ENCODE measurements at places on chromosomes 5 and 9.

DNA sequence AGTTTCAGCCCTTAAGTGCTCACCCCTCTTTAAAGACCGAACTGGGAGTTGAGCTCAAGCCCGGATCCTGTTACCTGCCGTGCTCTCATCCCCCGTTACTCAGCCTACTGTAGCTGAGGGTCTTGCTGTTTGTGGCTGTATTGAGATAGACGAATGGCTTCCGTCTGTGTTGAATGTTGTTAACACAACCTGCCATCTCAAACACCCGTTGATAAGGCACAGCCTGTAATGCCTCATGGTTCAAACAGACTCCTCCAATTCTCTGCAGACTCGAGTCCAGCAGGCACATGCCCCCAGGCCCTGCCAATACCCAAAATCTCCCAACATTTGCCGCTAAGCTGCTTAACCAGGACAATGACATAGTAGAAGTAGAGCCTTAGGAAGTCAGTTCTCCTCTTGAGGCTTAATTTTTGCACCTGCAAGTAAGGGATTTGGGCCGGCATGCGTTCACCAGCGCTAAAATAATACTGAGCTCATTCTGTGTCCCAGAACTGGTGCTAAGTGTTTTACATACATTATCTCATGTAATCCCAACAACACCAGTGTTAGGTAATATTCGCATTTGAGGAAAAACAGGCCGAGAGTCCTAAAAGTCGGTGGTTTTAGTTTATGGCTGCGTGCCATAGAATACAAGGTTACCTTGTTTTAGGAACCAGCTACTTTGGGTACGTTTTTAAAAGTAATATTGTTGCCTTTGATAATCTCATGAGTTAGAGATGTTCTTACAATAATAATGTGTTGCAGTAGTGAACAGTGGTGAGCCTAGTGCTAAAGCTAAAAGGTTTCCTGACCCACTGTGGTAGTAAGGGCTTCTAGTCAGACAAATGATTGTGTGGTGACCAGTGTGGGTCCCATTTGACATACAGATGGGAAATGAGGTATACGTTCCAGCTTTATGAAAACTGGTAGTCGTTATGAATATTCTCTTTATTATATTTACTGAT lies 1.5 kb upstream of the RFX3 start:
- H3K27me3 ChIP-seq, result peaks cover 4% of the 10 kb centered on the region
- H3K36me3 ChIP-seq, result peaks cover 24% of the 10 kb centered on the region
- H3K27ac ChIP-seq, result peak overlapping the region; percentile 100

GRCh38 chr5:172807766-172808311 lies 26.2 kb upstream of the ERGIC1 start:
- peaks cover 5% of the 10 kb centered on the region for H3K36me3 ChIP-seq
- no peaks in the 10 kb centered on the region for H3K27me3 ChIP-seq
- no peak for DNase-seq
- peak overlapping the region; percentile 61 for H3K4me3 ChIP-seq

DNA sequence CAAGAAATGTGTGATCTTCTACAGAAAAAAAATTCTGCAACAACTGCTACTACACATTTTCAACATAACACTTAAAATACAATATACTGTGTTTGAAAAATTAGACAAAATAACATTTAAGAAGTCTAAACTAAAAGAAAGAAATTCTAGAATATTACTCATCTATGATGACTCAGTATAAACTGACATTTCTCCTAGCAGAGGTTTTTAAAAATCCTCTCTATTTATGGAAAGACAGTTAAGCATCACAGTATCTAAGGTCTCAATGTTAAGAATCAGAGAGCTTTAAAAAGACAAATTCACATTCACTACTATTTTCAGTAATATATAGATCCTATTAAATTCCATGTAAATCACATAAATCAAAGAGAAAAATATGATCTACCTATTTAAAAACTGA lies 61.3 kb downstream of the NR2F1-AS1 start:
- H3K27me3 ChIP-seq, result no peaks in the 10 kb centered on the region
- peak overlapping the region; percentile 51 for H3K4me3 ChIP-seq
- no peak for DNase-seq
- H3K4me1 ChIP-seq, result peaks cover 33% of the 10 kb centered on the region
- H3K27ac ChIP-seq, result peak overlapping the region; percentile 76
- H3K36me3 ChIP-seq, result peaks cover 45% of the 10 kb centered on the region

- peaks cover 7% of the 10 kb centered on the region for H3K27me3 ChIP-seq
- H3K36me3 ChIP-seq, result no peaks in the 10 kb centered on the region
- no peak overlapping the region for H3K4me3 ChIP-seq
- no peak for DNase-seq
- H3K27ac ChIP-seq, result no peak overlapping the region
Observed at GRCh38 chr9:133838859-133839507, 100.8 kb upstream of the SARDH start.

- H3K27me3 ChIP-seq, result no peaks in the 10 kb centered on the region
- no peak overlapping the region for H3K4me3 ChIP-seq
- no peak overlapping the region for H3K27ac ChIP-seq
- DNase-seq, result no peak
Observed at GRCh38 chr9:106613250-106613737, 249.7 kb upstream of the ZNF462 start.

DNA sequence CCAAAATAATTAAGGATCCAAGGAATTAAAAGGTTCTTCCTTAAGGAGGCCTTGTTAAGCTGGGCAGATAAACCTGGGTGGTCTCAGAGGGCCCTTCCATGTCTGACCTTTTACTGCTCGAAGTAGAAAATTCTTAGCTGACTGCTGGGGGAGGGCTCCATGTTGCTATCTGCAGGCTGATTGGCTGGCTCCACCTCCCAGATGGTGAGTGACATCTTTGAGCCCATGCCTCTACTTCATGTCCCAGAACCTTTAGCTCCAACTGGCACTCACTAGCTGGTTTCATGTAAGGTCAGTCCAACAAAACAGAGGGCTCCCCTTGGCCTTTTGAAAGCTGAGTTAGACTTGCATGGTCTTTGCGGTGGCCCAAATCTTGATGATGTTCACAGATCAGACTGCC lies 188.2 kb downstream of the PAX5 start:
- H3K4me3 ChIP-seq, result no peak overlapping the region
- DNase-seq, result no peak
- H3K36me3 ChIP-seq, result no peaks in the 10 kb centered on the region

DNA sequence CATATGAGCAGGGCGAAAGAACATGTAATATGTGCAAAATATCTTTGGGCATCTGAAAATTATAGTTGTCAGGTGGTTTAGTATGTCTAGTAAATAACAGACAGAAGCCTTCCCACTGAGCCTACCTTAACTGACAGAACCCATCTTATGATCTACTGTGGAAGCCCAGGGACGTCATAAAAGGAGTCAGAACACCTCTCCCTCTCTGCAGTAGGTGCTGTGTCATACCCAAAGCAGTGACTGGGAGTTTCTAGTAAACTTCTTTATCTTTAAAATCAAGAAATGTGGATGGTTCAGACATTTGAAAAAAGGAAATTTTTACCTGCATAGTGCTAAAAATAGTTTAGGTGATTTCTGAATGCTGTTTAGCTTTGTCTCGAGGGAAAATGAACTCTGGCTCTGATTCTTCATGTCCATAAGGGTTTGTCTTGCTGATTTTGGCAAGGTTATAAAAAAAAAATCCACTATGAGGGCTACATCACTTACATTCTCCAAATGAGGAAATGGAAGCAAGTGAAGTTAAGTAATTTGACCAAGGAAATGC lies 104.0 kb downstream of the NUDT12 start:
- H3K36me3 ChIP-seq, result peaks cover 18% of the 10 kb centered on the region
- peak overlapping the region; percentile 71 for H3K27ac ChIP-seq
- peaks cover 92% of the 10 kb centered on the region for H3K4me1 ChIP-seq
